ENCODE measurements at places on chromosomes 3 and 15. TPM values are rescaled to one million over a fixed set of nuclear protein-coding genes. Genes with fewer than 3 reads are reported as not detected.

Gene GOLGA8G
- total RNA-seq, result not detected

Gene KPNA4
- 34.7 TPM for total RNA-seq

Gene CCRL2
- total RNA-seq, result 0.26 TPM

Gene GOLGA6A
- not detected for total RNA-seq

Gene WDR49
- 0.26 TPM for total RNA-seq

Gene ZBTB47
- 32.1 TPM for total RNA-seq

Gene NR2E3
- total RNA-seq, result 0.77 TPM

Gene NEK11
- 14.4 TPM for total RNA-seq

- no peak for DNase-seq
Observed at GRCh38 chr3:72158639-72159326, 373.8 kb upstream of the PROK2 start.

DNA sequence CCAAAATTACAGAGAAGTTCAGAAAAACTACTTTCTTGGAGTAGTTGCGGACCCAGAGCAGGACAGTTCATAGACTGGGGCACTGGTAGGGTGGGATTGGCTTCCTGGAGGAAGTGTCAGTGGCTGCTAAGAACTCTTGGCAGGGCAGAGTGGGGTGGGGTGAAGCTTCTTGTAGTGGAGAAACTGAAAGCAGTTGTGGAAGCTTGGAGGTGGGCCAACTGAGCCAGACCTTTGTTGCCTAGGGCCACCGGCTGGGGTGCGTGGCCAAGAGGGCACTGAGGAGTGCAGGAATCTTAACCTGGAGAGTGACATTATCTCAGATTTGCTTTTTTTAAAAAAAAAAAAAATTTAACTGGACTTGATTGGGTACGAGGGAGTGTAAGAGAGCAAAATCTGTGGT, 3.1 kb downstream of the KAT2B start:
- peak; percentile 19 for DNase-seq

- peak; percentile 77 for DNase-seq
Observed at GRCh38 chr3:187318819-187319616, 27.5 kb upstream of the MASP1 start.

GRCh38 chr3:67737906-67738865, 83.8 kb upstream of the SUCLG2 start:
- no peak for DNase-seq

DNA sequence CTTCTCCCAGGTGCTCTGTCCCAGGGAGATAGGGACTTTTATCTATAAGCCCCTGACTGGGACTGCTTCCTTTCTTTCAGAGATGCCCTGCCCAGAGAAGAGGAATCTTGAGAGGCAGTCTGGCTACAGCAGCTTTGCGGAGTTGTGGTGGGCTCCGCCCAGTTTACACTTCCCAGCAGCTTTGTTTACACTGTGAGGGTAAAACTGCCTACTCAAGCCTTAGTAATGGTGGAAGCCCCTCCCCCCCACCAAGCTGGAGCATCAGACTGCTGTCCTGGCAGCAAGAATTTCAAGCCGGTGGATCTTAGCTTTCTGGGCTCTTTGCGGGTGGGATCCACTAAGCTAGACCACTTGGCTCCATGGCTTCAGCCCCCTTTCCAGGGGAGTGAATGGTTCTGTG, 253.8 kb upstream of the ARL6 start:
- no peak for DNase-seq

DNA sequence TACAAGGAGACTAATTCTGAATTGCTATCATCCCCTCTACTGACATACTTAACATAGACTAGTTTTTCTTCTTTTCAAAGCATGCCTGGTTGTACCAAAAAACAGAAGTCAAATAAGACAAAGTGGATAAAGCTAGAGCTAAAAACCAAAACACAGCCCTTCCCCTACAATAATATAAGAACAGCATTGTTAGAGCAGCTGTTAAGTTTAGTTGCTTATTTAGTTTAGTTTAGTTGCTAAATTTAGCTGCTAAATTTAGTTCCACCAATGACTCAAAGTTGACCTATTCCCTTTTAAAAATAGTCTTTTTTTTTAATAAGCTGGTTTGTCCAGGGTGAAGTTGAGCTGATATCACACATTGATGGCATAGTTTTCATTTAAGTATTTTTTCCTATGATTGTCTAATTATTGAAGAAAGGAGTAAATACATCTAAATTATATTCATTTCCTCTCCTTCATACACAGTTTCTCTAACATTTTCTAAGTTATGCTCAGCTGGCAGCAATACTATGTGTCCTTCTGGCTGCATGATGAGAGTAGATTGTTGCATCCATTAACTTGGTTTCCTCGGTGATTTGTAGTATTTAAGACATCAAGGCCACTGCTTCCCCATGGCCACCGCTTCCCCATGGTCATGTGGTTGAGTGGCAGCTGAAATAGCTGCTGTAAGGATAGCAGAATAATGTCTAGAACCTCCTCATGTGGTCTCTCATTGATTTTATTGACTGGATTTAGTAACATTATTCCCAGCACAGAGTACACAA, 718.6 kb upstream of the NECTIN3 start:
- peak; percentile 63 for DNase-seq

DNA sequence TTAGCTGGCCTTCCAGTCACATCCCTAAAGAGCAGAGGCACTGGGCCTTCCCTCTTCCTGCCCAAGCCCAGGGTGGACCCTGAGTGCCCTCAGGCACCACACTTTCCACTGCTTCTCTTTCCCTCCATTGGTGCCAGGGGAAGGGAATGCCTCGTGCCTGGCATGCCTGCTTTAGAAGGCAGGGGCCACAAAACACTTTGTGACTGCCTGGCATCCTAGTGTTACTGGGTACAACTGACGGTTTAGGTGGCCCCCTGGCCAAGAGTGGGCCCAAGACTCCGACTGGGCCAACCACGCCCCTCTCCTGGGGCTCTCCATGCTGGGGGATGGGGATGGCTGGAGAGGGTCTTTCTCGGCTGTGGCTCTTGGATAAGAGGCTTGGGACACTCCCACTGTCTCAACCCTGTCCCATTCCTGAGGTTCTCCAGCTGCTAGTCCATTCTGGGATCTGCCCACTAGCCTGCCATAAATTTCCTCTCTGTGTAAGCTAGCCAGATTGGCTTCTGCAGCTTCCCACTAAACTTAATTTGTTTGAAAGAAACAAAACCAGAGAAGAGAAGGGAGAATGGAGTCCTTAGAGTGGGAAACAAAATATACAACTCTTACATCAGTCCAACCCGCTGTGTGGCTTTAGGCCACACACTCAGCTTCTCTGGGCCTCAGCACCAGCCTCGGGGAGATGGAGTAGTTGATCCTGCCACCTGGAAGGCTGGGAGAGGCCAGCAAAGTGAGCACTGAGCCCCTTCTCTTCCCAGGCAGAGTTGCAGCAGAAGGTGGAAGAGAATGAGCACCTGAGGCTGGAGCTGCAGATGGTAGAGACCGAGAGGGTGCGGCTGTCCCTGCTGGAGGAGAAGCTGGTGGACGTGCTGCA, 24.1 kb upstream of the GP9 start:
- DNase-seq, result no peak

GRCh38 chr15:88454236-88454635, 13.0 kb downstream of the MRPL46 start:
- DNase-seq, result peak; percentile 52

GRCh38 chr3:70061096-70061495, 61.6 kb downstream of the SAMMSON start:
- DNase-seq, result peak; percentile 43

- DNase-seq, result peak; percentile 54
Observed at GRCh38 chr15:59313641-59314332, 58.9 kb downstream of the MYO1E start.

DNA sequence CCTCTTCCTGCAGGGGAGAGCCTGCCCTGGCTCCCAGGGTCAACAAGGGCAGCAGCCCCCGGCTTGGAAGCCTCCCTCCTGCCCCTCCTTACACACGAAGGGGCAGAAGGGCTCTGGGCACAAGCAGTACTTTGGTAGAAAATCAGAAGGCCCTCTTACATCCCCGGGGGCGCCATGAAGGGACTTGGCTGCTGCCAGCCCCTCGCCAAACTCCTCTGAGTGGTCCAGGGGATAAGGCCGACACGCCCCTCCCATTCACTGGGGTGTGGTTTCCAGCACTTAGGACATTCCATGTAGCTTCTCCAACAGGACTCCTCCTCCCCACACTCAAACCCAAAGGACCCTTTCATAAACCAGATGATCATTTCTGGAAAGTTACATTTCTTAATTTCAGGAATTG, 1.2 kb upstream of the ST8SIA2 start:
- DNase-seq, result no peak

- no peak for DNase-seq
Observed at GRCh38 chr15:62828364-62828763, 214.2 kb upstream of the TPM1 start.

DNA sequence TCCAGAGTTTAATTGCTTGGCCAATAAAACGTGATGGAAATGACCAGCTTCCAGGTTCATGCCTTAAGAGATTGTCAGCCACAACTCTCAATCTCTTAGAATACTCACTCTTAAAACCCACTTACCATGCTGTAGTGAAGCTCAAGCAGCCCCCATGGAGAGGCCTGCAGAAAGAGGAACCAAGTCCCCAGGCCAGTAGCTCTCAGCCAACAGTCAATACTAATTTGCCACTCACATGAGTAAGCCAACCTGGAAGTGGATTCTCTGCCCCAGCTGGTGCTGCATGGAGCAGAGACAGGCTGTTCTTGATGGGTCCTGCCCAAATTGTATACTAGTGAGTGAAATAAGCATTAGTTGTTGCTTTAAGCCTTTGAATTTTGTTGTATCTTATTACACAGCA, 155.9 kb downstream of the OXSM start:
- no peak for DNase-seq

DNA sequence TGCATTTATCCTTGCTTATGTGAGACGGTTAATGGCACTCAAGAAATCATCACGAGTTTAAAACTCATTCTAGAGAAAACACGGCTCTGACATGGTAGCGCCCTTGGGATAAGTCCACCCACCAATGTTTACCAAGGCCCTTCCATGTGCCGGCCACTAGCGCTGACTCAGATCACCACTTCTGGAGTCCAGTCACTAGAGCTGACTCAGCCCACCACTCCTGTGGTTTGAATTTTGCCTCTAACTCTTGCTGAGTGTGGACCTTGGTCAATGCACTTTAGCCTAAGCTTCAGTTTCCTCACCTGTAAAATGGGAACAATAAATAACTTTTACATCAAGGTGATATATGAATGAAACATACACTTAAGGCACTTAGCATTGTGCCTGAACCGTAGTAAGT, 358.4 kb upstream of the PROK2 start:
- DNase-seq, result peak; percentile 61

DNA sequence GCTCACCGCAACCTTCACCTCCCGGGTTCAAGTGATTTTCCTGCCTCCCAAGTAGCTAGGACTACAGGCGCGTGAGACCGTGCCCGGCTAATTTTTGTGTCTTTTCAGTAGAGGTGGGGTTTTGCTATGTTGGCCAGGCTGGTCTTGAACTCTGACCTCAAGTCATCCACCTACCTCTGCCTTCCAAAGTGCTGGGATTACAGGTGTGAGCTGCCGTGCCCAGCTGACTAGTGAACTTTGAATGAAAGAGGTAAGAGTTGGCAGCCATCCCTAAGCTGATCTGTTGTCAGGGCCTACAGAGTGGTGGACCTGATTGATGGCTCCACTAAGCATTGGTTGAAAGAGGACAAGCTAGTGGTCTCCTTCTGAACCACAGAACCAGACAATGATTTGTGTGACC, 15.3 kb downstream of the PXK start:
- DNase-seq, result no peak

DNA sequence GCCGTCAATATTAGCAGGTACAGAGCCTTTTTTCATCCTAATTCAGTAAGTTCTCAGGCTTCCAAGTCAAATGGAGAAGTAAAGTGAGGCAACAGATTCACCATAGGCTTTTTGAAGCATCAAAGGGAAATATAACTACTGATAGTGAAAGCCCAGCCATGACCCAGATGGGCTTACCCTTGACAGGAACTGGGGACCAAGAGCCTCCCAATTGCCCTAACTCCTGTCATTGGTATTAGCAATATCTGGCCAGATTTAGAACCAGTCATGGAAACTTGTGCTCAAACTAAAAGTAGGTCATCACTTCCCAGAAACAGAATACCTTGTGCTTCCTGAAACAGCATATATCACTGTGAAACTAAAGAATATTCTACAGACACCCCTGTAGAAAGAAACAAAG, 33.0 kb downstream of the NME9 start:
- DNase-seq, result no peak

DNA sequence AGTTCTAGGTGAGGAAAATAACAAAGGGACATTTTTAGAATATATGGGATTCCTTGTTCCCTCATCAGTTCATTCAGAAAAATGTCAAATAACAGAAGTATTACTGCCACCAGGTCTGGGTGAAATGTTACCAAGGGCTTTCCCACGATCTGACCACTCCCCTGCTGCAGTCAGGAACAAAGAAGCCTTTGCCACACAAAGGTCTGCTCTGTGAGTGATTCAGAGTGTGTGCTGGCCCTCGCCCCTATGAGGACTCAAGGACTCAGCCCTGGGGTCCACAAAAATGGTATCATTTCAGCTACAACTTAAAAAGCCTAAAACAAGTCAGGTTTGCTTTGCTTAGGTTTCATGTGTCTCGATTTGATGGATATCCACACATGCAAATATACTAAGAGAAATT, 5.0 kb downstream of the MKRN3 start:
- no peak for DNase-seq

DNA sequence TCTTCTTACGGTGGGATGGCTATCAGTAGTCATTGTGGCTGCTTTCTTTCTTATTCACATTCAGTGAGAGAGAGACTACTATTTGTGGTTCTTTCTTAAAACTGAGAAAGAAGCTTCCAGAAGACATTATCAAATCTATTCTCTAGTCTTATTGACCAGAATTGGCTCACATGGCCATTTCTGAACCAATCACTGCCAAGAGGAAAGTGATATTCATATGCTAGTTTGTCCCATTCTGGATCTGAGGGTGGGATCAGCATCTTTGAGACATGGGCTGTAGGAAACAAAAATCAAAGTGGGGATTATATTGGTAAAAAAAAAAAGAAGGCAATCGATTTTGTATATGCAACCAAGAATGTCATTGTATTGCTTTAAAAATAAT, 106.4 kb upstream of the RASGRP1 start:
- no peak for DNase-seq

GRCh38 chr15:70194266-70194665, 96.5 kb upstream of the TLE3 start:
- no peak for DNase-seq
